AG04449 (cell line): ENCODE measurements at places on chromosomes 11 and 22.

DNA sequence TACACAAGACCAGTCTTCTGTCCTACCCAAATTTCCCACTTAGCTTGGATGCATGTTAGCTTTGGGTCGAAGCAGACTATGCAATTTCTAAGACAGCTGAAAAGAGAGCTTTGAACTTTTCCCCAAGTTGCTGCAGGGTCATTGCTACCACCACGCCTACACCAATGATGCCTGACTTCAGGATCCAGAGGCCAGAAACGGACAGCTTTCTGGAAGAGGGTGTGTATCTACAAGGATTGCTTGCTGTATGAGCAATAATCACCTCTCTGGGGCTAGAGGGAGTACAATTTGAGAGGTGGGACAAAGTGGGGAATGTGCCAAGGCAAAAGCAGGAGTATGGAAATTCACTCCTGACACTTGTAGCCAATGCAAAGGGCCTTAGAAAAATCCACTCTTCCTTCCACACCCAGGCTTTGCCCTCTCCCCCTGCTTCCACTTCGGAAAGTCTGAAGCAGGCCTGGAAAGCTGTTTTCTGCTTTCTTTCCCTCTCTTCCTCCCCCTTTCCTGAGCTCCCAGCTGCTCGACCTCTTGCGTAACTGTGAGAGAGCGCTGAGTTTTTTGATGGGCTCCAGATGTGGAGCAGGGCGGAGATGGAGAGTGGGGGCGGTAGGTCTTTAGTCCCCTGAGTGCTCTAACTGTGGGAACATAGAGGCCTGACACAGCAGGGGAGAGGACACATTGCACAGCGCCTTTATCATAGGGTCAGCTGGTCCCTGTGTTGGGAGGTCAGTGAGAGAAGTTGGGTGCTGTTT, 2.1 kb upstream of the PHLDB1 start:
- peak; percentile 38 for DNase-seq

DNA sequence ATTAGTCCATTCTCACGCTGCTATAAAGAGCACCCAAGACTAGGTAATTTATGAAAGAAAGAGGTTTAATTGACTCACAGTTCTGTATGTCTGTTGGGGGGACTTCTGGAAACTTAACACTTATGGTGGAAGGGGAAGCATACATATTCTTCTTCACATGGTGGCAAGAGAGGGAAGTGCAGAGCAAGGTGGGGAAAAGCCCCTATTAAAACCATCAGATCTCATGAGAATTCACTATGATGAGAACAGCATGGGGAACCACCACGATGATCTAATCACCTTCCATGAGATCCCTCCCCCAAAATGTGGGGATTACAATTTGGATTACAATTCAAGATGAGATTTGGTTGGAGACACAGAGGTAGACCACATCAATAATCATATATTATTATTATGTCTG, 25.7 kb downstream of the CEP57 start:
- DNase-seq = no peak

GRCh38 chr11:78213526-78214330, 25.0 kb downstream of the USP35 start:
- no peak for DNase-seq

DNA sequence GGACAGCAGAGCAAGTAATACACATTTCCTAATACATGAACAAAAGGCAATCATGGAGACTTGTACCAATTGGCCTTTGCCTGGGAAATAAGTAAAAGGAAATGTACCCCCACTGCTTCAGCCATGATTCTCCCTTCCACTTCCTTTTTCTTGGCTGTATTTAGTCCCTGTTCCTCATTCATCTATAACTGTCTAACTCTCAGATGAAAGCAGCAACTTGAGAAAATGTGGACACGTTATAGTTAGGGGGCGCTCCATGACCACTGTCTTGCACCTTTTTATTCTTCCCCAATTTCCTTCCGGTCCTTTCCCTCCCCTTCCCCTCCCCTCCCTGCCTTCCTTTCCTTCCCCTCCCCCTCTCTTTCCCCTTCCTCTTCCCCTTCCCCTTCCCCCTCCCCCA, 61.3 kb upstream of the BARX2 start:
- no peak for DNase-seq

GRCh38 chr11:34174412-34175041, 69.1 kb downstream of the NAT10 start:
- no peak for DNase-seq
